AG08395 (cell line): ENCODE measurements at places on chromosomes 4 and X.

DNA sequence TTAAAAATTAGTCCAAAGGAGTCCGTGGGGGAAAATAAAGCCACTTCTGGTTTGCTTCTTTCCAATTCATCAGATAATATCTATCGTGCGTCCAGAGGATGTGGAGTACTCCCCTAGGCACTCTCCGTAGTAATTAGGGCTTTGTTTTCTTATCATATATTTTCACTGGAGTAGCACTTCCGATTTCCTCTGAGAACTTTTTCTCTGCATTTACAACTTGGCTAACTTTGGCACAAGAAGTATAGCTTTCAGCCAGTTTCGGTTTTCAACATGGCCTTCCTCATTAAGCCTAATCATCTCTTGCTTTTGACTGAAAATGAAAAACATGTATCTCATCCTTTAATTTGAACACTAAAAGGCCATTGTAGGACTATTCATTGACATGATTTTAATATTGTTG lies 80.5 kb downstream of the CASP3 start:
- DNase-seq: no peak

DNA sequence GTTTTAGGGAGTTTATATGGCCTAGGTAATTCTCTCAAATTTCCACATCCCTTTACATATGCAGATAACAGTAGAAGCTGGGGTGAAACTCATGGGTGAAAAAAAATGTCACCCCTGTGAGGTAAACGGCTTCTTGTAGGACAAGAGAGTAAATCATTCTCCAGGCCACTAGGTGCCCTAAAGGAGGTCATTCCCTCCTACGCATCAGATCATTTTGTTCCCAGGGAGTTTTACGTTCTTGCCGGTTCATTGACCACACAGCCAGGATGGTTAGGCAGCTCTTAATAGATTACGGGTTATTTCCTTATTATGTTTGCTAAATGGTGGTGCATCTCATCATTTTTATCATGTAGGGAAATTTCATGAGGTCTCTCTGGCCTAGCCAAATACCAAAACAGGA lies 225.8 kb upstream of the NOCT start:
- DNase-seq: no peak

DNA sequence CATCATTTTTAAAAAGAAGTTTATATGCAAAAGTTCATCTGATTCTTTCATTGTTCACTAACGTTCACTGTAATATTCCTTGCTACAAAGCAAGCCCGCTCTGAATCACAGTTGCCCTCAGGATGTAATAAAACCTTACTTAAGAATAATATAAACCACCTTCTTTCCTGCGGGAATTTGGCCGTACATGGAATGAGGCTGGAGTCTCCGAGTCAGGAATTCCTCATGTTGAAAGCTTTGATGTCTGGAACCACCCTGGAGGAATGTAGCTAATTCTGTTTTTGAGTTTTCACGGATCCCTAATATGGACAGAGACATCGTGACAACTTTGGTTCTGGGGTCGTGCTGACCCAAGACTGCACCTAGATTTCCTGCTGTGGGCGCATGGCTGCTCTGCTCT lies 58.5 kb downstream of the CRLF2 start:
- DNase-seq: no peak

DNA sequence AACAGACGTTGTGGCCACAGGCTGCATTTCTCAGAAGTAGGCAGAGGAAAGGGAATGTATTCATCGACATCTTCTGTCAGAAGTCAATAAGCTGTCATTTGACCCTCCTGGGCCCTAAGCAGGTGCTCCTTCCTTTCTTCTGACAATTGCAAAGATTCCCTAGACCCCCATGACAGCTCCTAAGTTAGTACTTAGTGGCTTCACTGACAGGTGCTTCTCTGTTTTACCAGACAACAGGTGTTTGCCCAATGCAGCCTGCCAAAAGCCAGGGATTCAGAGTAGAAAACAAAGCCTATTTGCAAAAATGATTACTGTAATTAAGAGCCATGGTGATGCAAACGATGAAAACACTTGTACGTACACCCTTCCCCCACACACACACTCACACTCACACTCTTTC lies 7.5 kb upstream of the FGF5 start:
- no peak for DNase-seq

- no peak for DNase-seq
Measured at GRCh38 chr4:78545275-78546246, 6.0 kb upstream of the ANXA3 start.

DNA sequence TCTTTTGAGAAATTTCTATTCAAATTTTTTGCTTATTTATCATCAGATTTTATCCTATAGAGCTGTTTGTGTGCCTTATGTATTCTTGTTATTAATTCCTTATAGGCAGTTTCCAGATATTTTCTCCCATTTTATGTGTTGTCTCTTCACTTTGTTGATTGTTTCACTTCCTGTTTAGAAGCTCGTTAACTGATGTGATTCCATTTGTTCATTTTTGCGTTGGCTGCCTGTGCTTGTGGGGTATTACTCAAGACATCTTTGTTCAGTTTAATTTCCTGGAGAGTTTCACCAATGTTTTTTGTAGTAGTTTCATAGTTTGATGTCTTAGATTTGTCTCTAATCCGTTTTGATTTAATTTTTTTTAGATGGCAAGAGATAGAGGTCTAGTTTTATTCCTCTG lies 14.6 kb downstream of the ZNF718 start:
- DNase-seq: no peak

GRCh38 chr4:73257651-73258435 lies 755 bp downstream of the ANKRD17 start:
- no peak for DNase-seq

GRCh38 chr4:73258686-73259570 lies at the start of gene ANKRD17:
Gene ANKRD17 (minus strand): TSS chr4:73258798. CDS start chr4:73258668, 130 bp downstream.
- DNase-seq: peak; percentile 87
